ENCODE measurements at places on chromosomes 4 and X. TPM values are rescaled to one million over a fixed set of nuclear protein-coding genes. Genes with fewer than 3 reads are reported as not detected.

DNA sequence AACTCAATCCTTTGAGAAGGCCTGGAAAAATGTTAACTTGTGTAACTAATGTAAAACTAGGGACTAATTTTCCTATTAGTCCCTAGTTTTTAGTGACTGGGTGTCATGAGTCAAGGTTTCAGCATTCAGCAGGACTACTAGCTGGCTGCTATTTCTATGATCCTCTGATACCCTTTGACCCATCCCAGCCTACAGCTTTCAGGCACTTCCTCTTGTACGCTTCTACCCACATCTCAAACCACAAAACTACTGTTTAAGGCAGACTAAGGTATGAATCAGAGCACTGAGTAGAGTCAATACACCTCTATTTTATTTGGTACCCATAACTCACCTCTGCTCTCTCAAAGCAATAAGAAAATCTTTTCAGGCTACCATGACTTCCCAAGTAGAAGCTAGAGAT lies 809.6 kb downstream of the PDHA2 start:
- DNase-seq = no peak
- H3K27ac ChIP-seq = no peak overlapping the region
- no peaks in the 10 kb centered on the region for H3K4me1 ChIP-seq
- no peaks in the 10 kb centered on the region for H3K27me3 ChIP-seq
- H3K36me3 ChIP-seq = no peaks in the 10 kb centered on the region
- H3K4me3 ChIP-seq = no peak overlapping the region

GRCh38 chr4:32003548-32003947 lies 1283.4 kb downstream of the PCDH7 start:
- H3K4me1 ChIP-seq = no peaks in the 10 kb centered on the region
- no peak for DNase-seq
- H3K4me3 ChIP-seq = no peak overlapping the region
- H3K36me3 ChIP-seq = no peaks in the 10 kb centered on the region
- no peak overlapping the region for H3K27ac ChIP-seq

GRCh38 chr4:2305766-2306501 lies 44.0 kb upstream of the MXD4 start:
- no peaks in the 10 kb centered on the region for H3K27me3 ChIP-seq
- H3K36me3 ChIP-seq = no peaks in the 10 kb centered on the region
- H3K4me1 ChIP-seq = no peaks in the 10 kb centered on the region
- H3K4me3 ChIP-seq = no peak overlapping the region

- H3K36me3 ChIP-seq = no peaks in the 10 kb centered on the region
- H3K4me1 ChIP-seq = no peaks in the 10 kb centered on the region
- DNase-seq = no peak
- H3K27me3 ChIP-seq = peaks cover 14% of the 10 kb centered on the region
- H3K4me3 ChIP-seq = no peak overlapping the region
Observed at GRCh38 chr4:57044996-57045395, 65.2 kb downstream of the IGFBP7 start.

DNA sequence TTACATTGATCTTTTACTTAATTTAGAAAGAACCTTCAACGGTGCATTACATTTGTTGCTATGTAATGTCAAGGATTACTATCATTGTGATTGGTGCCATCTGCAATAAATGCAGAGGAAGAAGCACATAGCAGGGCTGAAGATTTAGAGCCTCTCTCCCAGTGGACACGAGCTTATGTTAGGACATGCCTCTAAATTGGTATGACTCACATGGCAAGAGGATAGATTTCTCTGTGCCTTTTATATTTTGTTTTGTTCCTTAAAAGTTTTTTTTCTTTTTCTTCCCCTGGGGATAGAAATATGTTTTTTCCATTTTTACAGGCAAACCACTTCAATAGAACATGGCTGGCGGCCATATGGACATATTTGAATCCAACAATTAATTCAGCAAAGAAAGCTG lies 205.0 kb upstream of the HAND2 start:
- H3K4me1 ChIP-seq = no peaks in the 10 kb centered on the region
- no peak overlapping the region for H3K4me3 ChIP-seq
- no peaks in the 10 kb centered on the region for H3K27me3 ChIP-seq
- no peak for DNase-seq

ADAMTS3 gene
- not detected for total RNA-seq

MGARP gene
- 0.61 TPM for total RNA-seq

DNA sequence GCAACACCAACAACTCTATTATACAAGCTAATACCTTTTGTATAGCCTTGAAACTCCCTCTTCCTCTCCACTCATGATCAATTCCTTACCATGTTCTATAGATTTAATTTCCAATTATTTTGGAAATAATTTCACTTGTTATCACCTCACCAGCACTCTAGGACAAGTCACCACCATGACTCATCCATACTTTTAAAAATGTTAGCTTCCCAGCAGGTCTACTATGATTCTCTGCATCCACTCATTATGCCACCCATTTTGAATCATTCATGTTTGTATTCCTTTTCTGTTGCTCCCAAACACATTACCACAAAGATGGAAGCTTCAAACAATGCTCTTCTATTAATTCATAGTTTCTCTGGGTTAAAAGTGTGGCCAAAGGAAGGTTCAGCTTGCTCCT lies 469.6 kb downstream of the PDGFC start:
- no peak overlapping the region for H3K27ac ChIP-seq
- H3K27me3 ChIP-seq = no peaks in the 10 kb centered on the region
- H3K4me1 ChIP-seq = no peaks in the 10 kb centered on the region
- no peak overlapping the region for H3K4me3 ChIP-seq
- no peak for DNase-seq

FOXR2 gene
- total RNA-seq = not detected

EDA2R gene
- 0.25 TPM for total RNA-seq

ADRA2C gene
- total RNA-seq = not detected

- no peak overlapping the region for H3K4me3 ChIP-seq
- H3K27me3 ChIP-seq = no peaks in the 10 kb centered on the region
- H3K36me3 ChIP-seq = no peaks in the 10 kb centered on the region
- no peaks in the 10 kb centered on the region for H3K4me1 ChIP-seq
- H3K27ac ChIP-seq = no peak overlapping the region
Observed at GRCh38 chr4:108885211-108885610, 122.4 kb upstream of the ETNPPL start.
